ENCODE measurements at places on chromosomes 5 and 9. TPM values are rescaled to one million over a fixed set of nuclear protein-coding genes. Genes with fewer than 3 reads are reported as not detected.

DNA sequence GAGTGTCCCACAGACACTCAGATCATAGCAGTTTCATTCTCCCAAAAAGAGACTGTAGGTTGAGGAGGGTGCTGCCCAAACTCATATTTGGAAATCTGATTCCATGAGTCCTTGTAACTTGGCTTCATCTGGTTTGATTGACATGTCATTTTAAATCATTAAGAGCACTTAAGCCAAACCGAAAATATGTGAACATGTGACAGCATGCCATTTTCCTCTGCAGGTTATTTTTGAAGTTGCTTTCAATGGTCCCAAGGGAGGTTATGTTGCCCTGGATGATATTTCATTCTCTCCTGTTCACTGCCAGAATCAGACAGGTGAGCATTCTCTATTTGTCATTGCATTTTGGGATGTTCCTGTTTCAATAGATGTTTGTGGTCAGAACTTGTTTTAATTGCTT is 87.6 kb downstream of the MAMDC2 start:
- ATAC-seq, result no peak

GRCh38 chr9:127876764-127877562 is 512 bp downstream of the AK1 start:
- peak; percentile 26 for ATAC-seq

The IL4 gene
- not detected for total RNA-seq

GRCh38 chr5:41636605-41637004 is 126.2 kb upstream of the PLCXD3 start:
- no peak for ATAC-seq

GRCh38 chr9:131469356-131469755 is 33.4 kb upstream of the POMT1 start:
- ATAC-seq, result no peak

- no peak for ATAC-seq
Measured at GRCh38 chr5:135326296-135327254, 72.5 kb downstream of the MACROH2A1 start.

The C6 gene
- 4.7 TPM for total RNA-seq

DNA sequence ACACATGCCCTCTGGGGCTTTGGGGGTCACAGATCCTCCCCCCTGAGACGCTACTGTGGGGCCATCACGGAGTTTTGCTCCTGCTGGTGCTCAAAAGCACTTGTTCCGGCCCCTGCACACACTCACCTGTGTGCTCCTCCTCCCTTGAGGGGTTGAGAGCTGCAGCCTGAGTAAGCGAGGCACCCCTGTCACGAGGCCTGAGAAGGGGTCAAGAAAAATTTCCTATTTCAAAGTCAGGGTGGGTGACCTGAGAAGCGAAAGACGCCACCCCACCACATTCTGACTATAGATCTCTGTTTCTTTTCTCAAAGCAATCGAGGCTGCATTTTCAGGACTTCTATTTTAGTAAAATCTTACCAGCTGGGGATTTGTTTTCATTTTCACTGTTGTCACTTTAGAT is 138.5 kb downstream of the DCP2 start:
- ATAC-seq, result no peak

GRCh38 chr5:136137497-136138220 is 5.0 kb downstream of the SMAD5 start:
- no peak for ATAC-seq

DNA sequence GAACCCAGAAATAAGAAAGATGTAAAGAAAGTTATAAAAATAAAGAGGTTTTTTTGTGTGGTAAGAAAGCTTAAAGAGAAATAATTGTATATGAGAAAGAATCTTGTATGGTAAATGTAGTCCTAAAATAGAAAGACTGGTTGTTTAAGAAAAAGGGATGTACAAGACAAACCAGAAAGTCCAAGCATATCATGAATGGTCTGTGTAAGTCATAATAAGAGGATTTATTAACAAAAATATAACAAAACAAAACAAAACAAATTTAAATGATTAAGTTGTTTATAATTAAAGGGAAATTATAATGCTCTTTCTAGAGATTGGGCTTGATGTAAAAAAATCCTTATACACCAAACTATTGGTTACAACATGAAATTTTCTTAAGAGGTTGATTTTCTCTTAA is 590.4 kb upstream of the PTGER4 start:
- ATAC-seq, result no peak

The OR13F1 gene
- total RNA-seq, result not detected

GRCh38 chr9:36961561-36962325 is 72.3 kb downstream of the PAX5 start:
- ATAC-seq, result no peak

The PFN3 gene
- not detected for total RNA-seq

The GKAP1 gene
- total RNA-seq, result 15.6 TPM

DNA sequence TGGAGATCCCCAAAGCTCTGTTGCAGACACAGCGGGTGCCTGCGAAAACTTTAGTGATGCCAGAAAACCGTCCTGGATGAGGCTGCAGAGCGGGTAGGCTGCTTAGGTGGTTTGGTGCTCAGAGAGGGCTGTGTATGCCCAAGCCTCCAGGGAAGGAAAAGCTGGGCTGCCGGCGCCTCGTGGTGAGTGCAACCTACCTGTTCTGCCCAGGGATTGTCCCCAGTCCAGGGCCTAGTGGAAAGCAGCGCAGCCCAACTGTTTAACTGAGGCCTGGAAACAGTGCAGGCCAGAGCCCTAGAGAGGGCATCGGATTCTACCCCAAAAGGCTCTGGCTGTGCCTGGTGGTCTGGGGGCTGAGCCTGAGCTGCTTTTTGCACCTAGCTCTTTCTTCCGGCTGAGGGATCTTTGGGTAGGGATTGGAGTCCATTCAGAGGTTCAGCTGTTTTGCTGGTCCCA is 2.8 kb downstream of the LMX1B start:
- no peak for ATAC-seq

GRCh38 chr5:173143567-173143966 is 764 bp upstream of the BNIP1 start:
- ATAC-seq, result no peak

DNA sequence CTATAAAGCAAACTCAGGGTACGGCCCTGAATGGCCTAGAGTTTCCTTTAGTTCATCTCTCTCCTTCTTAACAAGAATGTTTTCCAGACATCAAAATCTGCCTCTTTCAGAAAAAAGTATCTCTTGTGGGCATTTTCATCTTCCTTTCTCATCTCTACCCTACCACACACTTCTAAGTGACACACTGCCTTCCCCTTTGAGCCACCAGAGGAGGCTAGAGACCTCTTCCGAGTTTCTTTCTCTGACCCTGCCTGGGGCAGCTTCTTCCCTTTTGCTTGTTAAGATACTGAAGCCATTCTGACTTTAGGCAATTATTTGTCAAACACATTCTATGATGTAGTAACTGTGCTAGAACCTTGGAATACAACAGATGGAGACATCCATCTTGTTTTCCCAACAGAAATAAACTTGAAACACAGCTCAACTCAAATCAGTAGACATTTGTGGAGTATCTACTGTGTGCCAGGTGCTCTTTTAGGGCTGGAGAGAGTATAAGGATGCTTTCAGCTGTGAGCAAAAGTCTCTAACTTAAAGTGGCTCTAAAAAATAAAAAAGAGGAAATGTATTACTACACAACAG is 8.6 kb upstream of the SV2C start:
- ATAC-seq, result no peak

DNA sequence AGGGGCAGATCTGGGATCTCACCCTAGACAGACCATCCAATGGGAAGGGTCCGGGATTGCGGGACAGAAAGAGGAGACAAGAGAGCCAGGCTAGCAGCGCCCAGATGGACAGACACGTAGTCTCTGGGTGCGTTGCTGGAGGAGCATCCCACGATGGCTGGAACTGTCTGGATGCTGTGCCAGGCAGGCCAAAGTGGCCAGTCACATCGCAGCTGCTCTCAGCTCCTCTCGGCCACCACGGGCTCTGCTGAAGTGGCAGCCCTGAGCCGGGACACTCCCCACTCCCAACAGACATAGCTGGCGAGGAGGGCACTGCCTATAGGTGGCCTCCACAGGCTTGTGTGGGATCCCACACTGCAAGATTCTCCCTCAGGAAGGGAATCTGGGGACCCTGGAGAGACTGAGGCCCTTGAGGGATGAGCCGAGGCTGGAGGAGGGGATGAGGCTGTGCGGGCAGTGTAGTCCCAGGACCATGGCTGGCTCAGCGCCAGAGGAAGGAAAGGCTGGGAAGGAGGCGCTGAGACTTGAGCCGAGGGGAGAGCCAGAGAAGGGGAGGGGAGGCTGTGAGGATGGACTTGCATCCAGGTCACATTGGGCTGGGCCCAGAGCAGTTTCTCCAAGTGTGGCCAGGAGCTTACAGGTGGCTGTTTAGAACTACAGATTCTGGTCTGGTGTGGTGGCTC is 10.3 kb upstream of the WDR5 start:
- no peak for ATAC-seq

DNA sequence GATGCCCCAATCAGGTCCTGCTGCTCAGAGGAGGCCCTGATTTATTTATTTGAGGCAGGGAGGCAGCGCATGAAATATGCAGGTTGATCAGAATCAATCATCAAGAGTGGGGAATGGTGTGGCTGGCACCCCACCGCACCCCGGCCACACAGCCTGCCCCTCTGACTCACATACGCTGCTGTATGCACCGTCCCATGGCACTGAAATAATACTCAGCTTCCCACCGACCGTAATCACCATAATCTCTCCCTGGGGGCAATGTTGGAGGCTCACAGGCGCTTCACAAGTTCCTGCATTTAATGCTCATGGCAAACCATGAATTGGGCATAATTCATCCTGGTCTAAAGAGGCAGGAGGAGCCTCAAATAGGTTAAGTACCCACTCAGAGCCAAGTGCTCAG is 141.2 kb upstream of the TBC1D2 start:
- no peak for ATAC-seq

GRCh38 chr5:89457411-89458331 is 574.7 kb upstream of the MEF2C start:
- peak; percentile 87 for ATAC-seq

DNA sequence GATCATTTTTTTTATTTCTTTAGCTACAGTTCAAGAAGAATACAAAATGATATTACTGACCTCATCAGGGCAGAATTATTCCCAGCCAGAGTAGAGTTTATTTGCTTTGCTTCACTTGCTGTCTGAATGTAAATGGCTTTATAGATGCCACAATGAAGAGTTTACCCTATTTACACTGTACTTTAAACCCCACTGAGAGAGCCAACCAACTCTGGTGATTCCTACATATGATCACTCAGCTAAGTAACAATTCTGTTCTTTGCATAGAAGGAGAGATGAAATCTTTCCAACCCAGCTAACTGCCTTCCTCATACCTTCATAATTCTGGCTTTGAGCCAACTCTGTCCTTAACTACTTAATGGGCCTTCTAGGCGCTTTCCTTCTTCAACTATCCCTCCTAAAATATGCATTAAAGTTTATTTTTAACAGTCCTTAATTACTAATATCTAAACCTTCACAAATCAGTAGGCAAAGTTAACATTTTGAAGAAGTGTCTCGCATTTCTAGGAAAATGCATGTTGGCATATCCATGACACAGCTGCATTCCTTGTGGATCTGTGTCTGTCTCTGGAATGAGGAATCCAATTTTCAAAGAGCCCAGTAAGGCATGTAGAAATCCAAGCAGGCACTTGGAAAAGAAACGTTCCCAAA is 284.8 kb upstream of the GRAMD2B start:
- no peak for ATAC-seq

DNA sequence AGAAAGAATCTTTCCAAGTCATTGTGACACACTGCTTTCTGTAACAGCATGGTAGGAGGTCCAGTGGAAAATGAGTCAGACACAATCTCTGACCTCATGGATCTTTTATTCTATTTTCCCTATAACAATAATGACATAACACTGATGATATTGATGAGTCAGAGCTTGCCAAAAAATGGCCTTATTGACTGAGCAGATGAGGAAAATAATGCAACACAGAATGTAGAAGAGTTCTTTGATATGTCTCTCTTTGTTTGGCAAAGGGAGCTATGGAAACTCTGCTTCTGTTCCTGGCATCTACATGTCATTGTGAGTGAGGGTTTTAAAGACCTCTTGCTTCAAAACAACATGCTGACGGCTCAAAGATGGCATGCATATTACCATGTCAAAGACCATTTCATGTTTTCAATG is 443.1 kb upstream of the ZNF608 start:
- no peak for ATAC-seq

GRCh38 chr9:13033959-13034693 is 245.4 kb downstream of the MPDZ start:
- ATAC-seq, result peak; percentile 76

DNA sequence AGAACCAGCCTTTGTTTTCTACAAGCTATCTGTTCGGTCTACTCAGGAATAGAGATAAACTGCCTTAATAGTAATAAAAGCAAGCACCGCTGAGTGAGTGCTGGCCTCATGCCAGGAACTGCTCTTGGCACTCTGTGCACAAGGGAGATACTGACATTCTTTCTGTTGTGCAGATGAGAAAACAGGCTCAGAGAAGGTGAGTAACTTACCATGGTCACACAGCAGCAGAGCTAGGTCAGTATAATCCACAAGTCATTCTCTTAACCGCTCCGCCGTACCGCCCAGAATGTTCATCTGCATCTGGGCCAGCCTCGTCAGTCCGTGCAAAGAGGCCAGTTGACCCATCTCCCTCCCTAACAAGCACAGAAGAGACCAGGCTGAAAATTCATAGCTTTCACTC is 27.4 kb downstream of the QRFP start:
- no peak for ATAC-seq

DNA sequence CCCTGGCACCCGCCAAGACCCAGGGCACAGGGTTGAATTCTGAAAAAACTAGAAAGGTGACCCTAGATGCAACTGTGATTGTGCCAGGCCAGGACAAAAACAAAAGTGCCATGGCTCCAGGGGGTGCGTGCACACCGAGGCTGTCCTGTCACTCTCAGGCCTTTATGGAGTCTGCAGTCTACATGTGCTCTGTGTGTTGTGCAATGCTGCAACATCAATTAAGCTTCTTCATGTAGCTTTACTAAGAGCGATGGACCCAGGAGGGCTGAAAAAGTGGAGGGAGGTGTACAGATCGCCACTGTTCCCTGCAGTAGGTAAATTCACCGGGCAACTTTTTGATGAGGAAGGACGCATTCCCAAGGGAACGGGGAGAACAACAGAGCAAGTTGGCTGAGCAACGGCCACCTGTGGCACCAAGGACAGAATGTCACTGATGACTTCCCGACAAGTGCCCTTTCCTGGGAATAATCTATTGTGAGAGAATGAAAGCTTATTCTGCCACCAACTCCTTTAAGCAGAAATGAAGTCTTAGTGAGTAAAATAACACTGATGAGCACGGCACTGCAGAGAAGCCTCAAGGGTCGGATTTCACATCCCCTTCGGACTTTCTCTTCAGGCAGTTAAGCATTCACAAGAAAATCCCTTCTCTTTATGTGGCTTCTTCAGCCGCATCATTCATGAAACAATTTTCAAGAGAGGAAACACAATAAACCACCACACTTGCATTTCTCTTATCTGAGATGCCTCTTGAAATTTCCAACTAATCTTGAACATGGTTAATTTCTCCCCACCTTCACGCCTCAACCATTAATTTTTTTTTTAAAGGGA is 149.6 kb downstream of the DROSHA start:
- ATAC-seq, result no peak

- ATAC-seq, result no peak
Measured at GRCh38 chr5:83877911-83878706, 157.5 kb upstream of the HAPLN1 start.
